ENCODE measurements at places on chromosomes 4 and X.

- DNase-seq: no peak
Measured at GRCh38 chrX:56920338-56920997, 74.9 kb downstream of the SPIN3 start.

DNA sequence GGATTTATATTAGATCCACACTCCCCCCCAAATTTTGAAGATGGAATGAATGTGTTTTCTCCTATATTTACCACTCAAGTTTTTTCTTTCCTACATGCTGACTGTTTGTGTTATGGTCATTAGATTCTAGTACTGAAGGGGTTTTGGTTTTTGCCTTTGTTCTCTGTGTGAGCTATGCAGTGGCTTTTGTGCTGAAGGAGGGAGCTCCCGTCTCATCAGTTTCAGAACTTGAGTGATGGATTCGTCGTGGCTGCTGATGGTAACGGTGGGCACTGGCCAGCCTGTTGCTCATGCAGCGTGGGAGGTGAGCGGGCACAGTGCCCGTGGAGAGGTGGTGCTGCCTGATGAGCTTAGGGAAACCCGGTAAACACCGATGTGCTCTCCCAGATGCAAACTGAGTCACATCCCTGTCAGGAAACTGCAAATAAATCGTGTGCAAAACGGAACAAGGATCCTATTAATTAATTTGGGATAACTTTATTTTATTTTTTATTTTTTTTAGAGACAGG lies 101.5 kb downstream of the SORBS2 start:
- no peak for DNase-seq

GRCh38 chrX:52262195-52262546 lies 77.5 kb downstream of the MAGED4 start:
- no peak for DNase-seq

DNA sequence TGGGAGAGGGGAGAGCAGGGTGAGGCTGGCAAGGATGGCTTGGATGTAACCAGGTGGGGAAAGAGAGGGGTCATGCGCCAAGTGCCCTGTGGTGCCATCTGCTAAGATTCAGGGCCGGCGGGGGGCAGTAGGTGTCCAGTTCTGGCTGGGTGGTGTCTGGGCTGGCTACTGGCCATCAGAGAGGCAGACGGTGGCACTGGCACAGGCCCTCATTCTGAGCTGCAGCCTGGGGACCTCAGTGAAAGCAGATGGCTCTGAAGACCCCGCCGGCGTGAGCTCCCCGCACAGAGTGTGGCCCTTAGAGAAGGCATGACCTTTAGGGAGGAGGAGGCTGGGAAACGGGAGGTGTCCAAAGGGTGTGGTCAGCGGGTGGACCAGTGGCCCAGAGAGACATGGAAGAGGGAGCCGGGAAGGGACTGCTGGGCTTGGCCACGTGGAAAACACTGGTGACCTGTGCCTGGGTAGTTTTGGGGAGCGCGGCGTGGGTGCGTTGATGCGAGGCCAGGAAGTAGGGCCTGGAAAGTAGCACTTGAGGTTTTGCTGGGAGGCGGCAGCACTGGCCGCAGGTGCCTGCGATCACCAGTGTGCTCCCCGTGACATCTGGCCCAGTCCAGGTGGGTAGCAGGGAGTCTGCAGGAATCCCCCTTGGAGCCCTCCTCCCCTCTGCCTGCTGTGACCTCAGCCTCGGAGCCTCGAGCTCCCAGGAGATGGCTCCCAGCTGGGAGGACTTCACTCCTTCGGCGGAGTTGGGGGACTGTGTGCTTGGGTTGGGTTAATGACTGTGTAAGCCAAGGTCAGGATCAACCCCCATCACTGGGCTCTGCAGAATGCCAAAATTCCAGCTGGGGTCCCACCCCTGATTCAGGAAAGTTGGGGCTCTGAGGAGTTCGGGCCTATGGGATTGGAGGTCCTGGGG lies 9.3 kb upstream of the SH3TC1 start:
- no peak for DNase-seq

GRCh38 chr4:190014771-190015537 lies 12.1 kb downstream of the FRG2 start:
- DNase-seq: no peak

GRCh38 chr4:182828360-182829025 lies 88.7 kb downstream of the DCTD start:
- DNase-seq: no peak

DNA sequence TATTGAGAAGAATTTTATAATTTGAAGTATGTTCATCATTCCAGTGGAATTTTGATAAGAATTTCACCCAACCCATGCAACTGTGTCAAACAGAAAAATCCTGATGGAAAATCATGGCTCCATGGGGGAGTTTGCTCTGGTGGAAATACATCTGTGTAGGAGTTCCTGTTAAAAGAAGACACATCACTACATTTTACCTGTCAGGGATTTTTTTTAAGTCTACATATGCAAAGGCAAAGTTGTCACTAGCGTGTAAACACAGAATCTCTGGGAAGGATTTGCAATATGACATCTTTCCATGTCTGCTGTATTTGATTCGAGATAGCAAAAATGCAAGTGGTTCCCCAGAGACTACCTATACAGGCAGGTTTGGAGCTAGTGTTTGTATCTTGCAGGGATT lies 581.0 kb downstream of the KCNIP4 start:
- no peak for DNase-seq

DNA sequence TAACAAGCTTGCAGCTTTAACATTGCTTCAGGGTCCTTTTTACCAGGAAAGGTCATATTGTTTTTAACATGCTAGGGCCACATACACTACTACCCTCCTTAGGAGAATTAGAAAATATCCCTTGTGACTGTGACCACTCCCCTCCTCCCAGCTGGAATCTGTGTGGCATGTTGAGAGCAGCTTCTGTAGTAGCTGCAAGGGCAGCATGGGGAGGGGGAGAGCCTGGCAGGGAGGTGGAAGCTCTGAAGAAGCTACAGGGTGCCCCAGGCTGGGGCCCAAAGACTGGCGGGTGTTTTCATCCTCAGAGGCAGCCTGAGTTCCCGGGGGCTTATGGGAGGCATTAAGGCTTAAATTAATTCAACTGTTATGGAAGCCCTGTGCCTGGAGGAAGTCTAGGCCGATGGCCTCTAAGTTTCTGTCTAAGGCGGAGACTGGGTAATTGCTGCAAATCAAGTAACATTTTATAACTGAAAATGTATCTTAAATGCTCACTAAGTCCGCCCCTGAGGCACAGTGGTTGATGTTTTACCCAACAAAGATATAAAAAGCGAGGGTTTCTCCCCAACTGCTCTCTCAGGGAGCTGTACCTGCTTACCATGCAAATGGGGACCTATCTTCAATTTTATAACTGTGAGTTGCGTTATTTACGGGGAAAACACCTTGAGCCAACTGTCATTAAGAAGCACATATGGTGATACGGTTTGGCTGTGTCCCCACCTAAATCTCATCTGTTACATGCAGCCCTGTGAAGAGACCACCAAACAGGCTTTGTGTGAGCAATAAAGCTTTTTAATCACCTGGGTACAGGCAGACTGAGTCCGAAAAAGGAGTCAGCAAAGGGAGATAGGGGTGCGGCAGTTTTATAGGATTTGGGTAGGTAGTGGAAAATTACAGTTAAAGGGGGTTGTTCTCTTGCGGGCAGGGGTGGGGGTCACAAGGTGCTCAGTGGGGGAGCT lies 37.4 kb upstream of the STS start:
- no peak for DNase-seq

DNA sequence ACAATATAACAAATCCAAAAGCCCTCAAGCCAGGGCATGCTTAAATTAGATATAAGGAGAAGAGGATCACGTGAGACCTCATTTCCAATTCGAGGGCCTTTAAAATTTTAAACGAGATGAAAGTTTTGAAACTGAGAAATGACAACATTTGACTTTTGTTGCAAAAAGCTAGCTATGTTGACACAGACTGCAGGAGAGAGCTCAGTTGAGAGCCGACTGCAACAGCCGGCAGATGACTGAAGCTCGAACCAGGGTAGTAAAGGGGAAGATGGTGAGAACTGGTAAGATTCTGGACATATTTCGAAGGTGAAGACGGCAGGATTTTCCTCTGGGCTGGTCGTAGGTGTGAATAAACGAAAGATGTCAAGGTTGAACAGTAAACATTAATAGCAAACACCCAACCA lies 773 bp downstream of the PRMT9 start:
- DNase-seq: no peak

DNA sequence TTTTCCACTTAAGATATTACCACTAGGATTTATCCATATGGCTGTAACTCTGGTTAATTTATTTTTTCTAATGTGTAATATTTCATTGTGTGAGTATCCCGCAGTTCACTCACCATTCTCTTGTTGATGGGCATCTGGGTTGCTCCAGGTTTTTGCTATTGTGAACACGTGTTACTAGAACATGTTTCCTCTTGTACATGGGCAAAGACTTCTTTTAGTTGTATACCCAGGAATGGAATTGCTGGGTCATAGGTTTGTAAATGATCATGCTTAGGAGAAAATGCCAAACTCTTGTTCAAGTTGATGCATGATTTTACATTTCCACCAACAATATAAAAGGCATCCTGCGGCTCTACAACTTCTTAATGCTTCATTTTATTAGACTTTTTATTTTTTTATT lies 26.8 kb downstream of the SYNPO2 start:
- DNase-seq: no peak

GRCh38 chr4:89797117-89797516 lies 39.8 kb downstream of the SNCA start:
- DNase-seq: no peak

DNA sequence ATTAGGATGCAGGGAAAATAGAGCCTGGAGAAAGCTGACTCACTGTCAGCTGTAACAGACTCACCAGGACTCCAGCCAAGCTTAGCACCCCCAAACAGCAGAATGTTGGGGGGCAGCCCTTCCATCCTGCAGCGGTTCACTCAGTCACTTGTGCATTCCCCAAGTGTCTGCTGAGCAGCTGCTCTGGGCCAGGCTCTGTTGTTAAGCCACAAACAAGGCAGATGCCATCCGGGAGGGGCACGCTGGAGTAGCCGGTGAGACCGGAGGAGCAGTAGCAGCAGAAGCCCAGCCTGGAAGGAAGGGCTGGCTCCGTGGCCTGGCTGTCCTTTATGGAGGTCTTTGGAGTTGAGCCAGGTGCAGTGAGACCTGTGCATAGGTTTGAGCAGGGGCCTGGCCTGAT lies 22.0 kb downstream of the CCNQ start:
- no peak for DNase-seq

- DNase-seq: no peak
Measured at GRCh38 chr4:24910499-24910898, 2.3 kb downstream of the CCDC149 start.

DNA sequence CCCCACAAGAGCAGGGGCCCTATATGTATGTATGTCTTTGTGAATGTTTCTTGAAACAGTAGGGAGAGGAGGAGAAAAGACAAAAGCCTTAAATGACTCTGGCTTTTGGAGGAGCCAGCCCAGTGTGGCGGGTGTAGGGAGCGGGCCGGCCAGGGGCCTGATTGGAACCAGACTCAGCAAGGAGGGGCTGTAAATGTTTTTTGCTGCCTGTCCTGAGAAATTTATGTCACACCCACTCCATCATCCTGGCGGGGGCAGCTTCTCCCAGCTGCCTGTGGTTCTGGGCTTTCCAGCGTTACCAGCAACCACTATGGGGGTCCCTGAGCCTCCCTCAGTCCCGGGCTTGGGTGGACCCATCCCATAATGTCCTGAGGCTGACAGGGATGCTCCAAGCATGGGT lies 130.8 kb downstream of the PJA1 start:
- DNase-seq: no peak

- DNase-seq: no peak
Measured at GRCh38 chr4:88077911-88078524, 70.6 kb downstream of the PKD2 start.

DNA sequence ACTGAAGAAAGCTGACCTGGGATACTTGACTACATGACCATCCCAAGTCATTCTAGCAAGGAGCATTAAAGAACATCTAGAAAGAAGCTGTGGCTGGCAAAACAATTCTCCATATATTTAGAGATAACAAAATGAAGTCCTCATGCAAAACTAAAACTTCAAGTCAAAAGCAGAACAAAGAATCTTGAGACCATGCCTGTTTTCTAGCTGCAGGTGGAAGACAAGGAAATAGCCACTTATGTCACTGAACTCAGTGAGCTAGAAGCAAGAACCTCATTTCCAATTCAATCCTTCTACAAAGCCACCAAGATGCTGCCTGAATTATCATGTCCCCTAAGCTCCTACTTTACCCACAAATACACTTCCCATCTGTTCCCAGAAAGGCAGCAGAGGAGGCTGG lies 13.8 kb downstream of the USP46 start:
- DNase-seq: no peak

DNA sequence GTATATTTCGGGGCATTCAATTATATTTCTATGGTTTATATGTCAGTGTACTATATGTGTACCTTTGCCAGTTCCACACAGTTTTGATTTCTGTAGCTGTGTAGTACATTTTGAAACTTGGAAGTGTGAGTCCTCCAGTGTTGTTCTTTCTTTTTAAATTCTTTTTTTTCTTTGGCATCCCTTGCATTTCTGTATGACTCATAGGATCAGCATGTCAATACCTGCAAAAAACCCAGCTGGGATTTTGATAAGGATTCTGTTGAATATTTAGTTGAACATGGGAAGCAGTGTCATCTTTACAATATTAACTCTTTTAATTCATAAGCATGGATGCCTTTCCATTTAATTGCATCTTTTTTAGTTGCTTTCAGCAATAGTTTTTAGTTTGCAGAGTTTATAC lies 100.0 kb downstream of the SH3BGRL start:
- DNase-seq: no peak

DNA sequence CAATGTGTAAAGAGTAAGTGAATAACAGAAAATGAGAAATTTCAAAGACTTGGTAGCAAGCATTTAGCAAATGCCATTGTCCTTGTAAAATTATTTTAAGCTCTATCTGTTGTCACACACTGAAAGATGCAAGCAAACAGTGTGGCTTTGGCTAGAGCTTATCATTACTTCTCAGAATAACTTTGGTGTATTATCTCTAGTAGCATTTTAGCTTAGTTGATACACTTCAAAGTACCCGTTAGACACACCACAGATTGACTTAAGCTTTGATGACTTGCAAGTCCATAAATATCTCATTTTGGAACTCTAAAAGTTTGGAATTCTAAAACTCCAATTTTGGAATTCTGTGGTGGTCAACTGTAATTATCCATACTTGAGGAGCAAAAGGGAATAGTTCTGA lies 98.6 kb downstream of the PDLIM5 start:
- no peak for DNase-seq

DNA sequence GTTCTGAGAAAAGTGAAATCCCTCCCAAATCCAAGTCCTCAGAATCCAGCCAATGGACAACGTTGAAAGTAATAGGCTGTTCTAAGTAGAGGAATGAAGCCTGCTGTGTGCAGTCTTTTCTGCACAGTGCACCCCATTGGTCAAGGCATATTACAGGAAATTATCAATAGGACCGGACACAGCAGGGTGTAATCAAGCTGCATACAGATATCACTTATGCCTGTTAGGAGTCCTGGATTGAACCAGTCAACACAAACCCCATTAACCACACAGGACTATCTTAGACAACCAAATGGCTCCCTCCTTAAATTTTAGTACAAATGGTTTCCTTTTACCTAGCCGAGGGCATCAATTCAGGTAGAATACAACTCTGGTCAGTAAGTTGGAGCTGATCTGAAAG lies 34.2 kb upstream of the MAGEA8 start:
- DNase-seq: no peak

DNA sequence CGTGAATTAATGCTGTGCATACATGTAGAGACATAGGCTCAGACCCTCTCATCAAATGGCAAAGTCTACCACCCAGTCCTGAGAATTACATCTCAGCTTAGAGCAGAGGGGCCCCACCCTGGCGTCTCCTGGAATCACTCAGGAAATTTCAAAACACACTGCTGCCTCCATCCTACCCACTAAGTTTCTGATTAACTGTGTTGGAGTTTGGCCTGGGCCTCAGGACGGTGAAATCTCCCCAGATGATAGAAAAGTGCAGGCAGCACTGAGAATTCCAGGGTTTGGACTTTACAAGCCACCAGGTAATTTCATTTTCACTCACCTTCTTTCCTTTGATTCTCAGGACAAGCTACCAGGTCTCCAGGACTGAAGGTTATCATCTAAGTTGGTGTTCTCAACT lies 3.3 kb upstream of the FAM9C start:
- no peak for DNase-seq

All from stimulated activated CD4-positive, alpha-beta T cell treated with anti-CD3 and anti-CD28 coated beads, Interleukin-4, amount 100 ng/mL, for 24 hours (primary cell).